ENCODE measurements at places on chromosomes 7 and 10.

- no peak for DNase-seq
Measured at GRCh38 chr7:20578257-20578771, 37.2 kb upstream of the ABCB5 start.

GRCh38 chr7:43890468-43890867 lies 15.9 kb downstream of the URGCP start:
- no peak for DNase-seq

DNA sequence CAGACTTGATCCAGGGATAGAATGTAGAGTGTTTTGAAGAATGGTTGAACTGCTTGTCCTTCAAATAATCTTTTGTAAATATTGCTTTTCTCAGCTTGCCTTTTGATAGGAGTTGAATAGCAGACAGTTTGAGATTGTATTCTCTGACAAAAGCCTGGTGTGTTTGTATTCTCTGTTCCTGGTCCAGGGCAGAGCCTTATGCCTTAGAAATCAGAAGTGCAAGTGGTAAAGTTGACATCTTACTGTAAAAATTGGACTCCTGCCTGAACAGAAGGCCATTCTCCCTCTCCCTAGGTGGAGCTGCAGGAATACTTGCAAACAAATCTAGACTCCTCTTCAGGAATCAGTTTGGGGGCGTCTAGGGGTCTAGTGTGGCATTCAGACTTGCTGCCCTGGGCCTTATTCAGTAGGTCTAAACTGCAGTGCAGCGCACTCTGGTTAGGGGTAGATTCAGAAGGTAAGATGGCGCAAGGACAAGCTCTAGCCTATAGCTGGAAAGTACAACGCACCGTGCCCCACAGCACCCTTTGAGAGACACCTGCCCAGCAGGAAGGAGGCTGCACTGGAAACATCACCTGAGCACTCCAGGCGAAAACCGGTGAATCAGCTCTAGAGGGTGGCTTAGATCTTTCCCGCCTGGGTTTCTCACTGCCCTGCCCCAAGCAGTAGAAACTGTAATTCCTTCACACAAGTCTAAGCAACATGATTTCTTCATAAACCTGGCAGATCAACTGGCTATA lies 608.5 kb upstream of the GALNT17 start:
- no peak for DNase-seq

DNA sequence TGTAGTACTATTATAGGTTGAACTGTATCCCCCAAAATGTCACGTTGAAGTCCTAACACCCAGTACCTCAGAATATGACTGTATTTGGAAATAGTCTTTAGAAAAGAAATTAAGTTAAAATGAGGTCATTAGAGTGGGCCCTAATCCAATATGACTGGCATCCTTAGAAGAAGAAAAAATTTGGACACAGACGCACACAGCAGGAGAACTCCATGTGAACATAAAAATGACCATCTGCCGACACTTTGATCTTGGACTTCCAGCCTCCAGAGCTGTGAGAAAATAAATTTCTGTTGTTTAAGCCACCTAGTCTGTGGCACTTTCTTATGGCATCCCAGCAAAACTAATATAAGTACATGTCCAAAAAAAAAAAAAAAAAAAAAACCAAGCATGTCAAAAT lies 225.8 kb downstream of the PARD3 start:
- DNase-seq: no peak

- no peak for DNase-seq
Measured at GRCh38 chr10:5904227-5904626, 14.2 kb downstream of the FBH1 start.

Measured in CD4-positive, alpha-beta T cell treated with Interleukin-6 at 100 ng/mL for 8 hours (primary cell).